Forelimb muscle (tissue), 1 donor: ENCODE measurements at places on chromosomes 5 and 9. TPM values are rescaled to one million over a fixed set of nuclear protein-coding genes. Genes with fewer than 3 reads are reported as not detected.

The CCDC171 gene
- polyA plus RNA-seq, result 2.1 TPM

The PCDHGB5 gene
- polyA plus RNA-seq, result 3.1 TPM

The MAML1 gene
- polyA plus RNA-seq, result 24.8 TPM

The NIM1K gene
- 0.42 TPM for polyA plus RNA-seq

The SPOCK1 gene
- polyA plus RNA-seq, result 3.4 TPM

The SOX30 gene
- 0.42 TPM for polyA plus RNA-seq

The IGFBPL1 gene
- 0.67 TPM for polyA plus RNA-seq

The IL17B gene
- polyA plus RNA-seq, result 316 TPM

DNA sequence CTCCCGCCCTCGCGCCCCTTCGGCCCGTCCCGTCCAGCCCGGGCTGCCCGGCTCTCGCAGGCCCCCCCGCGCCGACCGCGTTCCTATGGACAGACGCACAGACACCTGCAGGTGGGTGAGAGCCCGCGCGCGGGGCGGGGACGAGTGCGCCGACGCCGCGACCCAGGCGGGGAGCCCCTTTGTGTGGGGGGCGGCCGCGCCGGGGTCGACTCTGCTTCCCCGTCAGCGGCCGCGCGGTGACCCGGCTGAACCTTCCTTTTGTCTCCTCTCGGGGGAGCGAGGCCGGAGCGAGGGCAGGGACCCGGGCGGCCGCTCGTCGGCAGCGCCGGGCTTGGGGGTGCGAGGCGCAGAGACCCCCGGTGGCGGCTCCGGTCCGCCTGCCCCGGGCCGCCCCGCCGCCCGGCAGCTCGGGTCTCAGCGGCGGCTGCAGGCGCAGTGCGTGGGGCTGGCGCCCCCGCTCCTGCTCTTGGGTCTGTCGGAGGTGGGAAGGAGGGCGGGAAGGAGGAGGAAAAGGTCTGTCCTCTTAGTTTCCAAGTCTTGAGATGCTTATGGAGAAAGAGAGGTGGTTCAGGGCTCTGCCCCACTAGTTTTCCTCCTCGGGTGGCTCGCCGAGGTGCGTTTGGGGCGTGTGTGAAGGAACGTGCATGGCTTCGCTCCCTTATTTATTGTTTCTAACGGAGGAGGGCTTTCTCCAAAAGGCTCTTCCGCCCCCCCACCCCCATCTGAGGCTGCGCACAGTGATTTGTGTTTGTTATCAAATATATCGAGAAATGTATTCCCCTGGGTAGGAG, 576 bp downstream of the KIAA1958 start:
- no peak for DNase-seq

- no peak for DNase-seq
Observed at GRCh38 chr5:53069626-53070025, 39.9 kb downstream of the MOCS2 start.

DNA sequence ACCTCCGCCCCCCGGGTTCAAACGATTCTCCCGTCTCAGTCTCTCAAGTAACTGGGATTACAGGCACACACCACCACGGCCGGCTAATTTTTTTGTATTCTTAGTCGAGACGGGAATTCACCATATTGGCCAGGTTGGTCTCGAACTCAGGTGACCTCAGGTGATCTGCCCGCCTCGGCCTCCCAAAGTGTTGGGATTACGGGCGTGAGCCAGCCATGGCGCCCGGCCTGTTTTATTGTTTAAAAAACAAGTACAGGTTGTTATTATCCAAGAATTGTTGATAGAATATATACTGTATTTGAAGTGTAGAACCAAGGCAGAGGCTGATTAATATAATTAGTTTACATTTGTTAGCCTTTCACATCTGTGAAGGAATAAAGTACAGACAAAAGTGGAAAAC, 8.9 kb downstream of the PARP8 start:
- DNase-seq, result no peak

- DNase-seq, result no peak
Observed at GRCh38 chr5:32172923-32173266, 1.2 kb downstream of the GOLPH3 start.

DNA sequence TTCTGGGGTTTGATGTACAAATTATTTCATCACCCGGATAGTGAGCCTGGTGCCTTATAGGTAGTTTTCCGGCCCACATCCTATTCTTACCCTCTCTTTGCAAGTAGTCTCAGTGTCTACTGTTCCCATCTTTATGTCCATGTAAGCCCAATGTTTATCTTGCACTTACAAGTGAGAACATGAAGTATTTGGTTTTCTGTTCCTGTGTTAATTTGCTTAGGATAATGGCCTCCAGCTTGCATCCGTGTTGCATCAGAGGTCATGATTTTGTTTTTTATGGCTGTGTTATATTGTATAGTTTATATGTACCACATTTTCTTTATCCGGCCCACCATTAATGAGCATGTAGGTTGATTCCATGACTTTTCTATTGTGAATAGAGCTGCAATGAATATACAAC, 136.5 kb downstream of the PRR16 start:
- no peak for DNase-seq

GRCh38 chr9:70324963-70325362, 66.2 kb downstream of the SMC5 start:
- DNase-seq, result no peak

- no peak for DNase-seq
Observed at GRCh38 chr9:81312346-81312745, 377.0 kb downstream of the TLE1 start.

DNA sequence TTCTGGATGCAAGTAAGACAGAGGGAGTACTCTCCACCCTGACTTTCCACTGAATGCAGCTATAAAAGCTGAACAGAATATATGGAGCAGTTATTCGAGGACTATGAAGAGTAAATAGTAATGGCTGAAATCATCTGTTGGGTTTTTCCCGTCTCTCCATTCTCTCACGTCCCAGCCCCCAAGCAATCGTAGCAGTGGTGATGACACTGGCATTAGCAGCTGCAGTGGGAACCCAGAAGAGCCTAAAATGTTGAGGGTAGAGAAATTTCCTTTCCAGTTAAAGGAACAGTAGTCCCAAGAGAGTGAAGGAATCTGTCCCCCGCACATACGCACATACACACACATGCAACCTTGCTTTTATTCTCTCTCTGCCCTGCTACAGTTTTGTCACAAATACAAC, 33.2 kb downstream of the MED27 start:
- DNase-seq, result no peak

DNA sequence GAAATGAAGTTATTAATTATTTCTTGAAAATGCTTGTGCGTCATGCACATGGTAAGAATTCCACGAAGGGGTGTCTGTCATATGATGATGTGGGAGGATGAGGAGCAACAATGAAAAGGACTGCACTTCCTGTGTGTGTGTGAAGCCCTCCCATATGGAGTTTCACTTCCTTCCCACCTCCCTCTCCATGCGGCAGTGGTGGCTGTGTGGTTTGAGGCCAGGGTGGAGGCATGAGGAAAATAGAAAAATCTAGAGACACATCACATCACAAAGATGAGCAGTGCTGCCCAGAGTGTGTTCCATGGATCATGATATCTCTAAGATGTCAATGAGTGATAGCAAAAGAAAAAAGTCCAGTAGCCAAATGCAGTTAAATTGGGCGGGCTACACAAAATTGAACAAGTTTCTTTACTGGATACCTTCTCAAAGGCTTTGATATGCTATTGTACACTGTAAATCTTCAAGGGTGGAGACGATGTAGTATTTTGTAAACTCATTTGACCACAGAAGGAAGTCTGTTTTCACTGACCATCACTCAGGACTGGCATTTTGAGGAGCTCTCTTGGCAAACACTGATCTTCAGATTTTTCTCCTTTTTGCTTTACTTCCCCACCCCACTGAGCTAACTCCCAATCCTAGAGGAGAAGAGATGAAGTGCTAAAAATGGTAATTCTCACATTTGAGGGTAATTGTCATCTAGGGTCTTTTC, 55.7 kb upstream of the EQTN start:
- DNase-seq, result no peak

DNA sequence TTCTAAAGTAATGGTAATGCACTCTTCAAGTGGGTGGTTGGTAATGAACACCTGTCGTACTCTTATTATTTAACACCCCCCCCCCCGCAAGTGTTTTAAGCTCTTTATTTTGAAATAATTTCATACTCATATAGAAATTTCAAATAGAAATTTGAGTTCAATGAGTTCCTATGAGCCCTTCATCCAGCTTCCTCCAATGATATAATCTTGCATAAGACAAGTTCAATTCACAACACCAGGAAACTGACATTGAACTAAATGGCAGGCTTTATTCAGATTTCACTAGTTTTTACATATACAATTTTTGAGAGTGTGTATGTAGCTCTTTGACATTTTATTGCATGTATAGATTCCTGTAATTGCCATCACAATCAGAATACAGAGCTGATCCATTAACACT, 30.9 kb upstream of the OSMR start:
- no peak for DNase-seq

DNA sequence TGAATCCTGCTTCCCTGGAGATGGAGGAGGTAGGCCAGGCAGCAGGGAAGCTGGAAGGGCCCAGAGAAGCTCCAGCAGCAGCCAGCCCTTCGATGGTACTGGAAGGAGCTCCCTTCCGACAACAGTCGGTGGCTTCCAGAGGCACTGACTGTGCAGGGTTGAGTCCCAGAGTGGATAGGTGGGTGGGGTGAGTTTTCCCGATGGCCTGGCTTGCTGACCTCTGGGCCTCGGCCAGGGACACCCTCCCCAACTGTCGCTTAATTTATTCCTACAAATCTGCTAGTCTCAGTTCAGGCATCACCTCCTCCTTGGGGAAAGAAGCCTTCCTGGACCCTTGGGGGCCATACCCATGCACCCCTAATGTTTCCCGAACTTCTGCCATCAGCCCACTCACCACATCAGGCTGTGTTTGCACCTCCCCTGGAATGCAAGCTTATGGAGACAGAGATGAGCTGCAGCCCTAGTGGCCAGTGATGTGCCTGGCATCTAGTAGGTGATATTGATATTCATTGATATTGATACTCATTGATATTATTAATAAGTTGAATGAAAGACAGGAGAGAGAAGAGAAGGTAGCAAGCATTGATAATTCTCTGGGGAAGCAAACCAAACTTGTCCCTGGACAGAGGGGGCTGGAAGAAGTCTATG, 104.6 kb upstream of the BOD1 start:
- DNase-seq, result no peak

DNA sequence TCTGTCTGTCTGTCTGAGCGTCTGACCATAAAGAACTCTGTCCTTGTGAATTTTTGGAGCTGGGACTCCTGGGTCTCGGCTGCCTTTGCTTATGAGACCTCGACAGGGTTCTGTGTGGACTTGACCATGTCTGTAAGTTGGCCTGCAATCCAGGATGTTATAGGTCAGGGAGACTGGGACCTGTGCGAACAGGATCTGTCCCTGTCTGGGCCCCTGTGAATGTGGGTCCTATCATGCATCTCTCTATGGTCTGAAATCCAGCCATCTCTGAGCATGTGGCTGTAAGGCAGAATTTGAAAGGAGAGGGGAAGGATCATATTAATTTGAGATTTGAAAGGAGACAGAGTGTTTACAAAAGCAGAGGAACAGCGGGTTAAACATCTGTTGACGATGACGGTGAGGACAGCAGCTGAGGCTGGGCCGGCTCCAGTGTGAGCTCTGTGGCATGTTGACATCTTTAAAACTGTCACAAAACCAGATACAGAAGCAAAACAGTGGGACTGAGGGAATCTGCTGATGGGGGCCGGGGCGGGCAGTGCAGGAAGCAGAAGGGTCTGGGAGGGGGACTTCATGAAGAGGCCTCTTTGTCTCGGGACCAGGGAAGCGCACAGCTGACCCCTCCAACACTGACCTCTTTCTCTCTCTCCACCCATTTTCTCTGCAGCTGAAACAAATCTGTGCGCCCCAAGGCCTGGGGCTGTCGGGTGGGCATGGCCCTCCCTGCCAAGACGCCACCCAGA, 19.1 kb upstream of the MVB12B start:
- DNase-seq, result no peak

DNA sequence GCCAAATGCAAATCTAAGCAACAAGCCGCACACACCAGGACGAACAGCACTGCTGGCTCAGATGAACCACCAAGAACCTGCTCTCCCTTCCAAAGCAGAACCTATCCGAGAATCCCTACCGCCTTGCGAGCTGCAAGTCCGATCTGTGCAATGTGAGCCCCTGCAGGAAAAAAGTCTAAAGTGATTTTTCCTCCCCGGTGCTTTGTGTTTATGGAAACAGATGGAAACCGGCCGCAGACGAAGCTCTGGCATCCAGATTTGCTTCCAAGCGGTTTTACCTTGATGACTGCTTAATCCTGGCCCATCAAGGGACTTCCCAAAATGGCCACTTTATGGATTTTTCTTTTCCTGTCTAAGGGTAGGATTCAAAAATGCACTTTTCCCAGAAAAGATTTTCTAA, 112.5 kb downstream of the VAV2 start:
- no peak for DNase-seq

- DNase-seq, result no peak
Observed at GRCh38 chr5:138840103-138840502, 35.0 kb downstream of the LRRTM2 start.

- DNase-seq, result no peak
Observed at GRCh38 chr9:34098307-34098706, 28.2 kb downstream of the DCAF12 start.

- no peak for DNase-seq
Observed at GRCh38 chr9:37732952-37733351, 20.7 kb upstream of the TRMT10B start.

DNA sequence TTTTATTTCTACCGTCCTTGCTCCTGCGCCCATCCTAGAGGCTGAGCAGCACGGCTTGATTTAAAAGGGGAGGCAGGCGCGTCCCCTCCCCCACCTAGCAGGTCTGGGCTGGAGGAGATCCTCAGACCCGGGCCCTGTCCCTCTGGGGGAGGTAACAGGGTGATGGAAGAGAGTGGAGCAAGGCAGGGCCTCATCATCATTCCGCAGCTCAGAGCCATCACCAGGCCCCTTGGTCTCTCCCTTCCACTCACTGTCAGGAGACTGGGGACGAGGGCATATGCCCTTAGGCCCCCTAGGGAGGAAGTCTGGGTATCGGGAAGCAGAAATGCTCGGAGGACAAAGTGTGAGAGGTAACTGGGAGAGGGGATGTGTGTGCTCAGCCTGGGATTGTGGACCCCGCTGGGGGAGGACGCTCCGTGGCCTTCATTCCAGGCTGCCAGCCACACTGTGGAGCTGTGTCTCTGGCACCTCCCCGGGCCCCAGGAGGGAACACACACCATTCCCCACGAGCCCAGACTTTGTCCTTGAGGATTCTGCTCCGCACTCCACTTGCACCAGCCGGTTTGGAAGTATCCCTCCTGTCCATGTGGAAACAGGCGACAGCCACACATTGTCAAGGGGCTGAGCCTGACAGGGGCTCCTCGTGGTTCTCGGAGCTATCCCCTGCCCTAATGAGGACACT, 761 bp downstream of the REEP2 start:
- DNase-seq, result no peak

GRCh38 chr5:36355516-36355915, 53.8 kb upstream of the RANBP3L start:
- no peak for DNase-seq

DNA sequence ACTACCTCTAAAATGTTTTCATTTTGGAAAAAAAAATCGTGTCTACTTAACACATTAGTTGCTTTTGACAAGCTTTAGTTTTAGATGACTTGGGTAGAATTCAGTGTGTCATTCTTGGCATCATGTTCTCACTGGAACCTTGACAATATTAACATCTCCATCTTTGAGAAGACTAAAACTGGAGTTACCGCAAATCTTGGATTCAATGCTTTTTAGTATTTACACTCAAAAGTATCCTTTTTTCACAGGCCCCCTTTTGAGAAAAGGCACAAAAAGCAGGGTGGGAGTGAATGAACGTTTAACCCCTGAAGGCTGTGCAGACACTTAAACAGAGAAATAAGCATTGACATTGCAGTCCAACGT, 549.1 kb downstream of the CSNK1G3 start:
- DNase-seq, result no peak
